Activated CD4-positive, alpha-beta T cell treated with anti-CD3 and anti-CD28 coated beads for 36 hours (primary cell): ENCODE measurements at places on chromosomes 7 and 10.

DNA sequence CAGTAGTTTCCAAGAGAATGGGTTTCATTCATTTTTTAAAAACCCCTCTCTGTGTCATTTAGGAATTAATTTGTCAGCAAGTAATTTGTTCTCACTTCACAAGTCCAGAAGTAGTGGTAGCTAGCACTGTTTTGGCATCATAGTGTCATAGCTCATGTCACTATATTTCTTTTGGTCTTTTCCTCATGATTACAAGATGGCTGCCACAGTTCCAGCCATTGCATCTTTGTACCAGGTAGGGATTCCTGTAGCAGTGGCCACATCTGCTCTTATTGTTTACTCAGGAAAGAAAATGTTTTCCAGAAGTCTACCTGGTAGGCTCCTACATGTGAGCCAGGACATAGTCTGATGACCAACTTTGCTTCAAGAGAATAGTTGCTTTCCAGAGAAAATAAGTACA lies 16.2 kb downstream of the GALNT17 start:
- DNase-seq = no peak

DNA sequence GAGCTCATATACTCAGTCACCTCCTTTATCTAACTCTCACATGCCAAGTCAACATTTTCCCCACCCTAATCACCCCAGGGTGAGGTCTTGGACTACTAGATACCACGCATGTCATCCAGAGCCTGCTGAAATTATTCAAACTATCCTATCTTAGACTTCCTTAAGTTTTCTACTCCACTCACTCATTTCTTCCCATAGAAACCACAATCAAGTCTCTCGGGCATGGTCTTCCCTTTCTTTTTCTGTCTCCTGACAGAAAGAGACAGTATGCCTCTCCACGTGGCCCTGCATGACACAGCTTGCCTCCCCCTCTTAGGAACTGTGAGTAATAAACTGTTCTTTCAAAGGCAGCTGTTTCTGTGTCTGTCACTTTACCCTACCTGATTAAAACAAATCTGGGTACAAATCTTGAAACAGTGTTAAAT lies 29.4 kb downstream of the TAS2R41 start:
- peak; percentile 11 for DNase-seq

DNA sequence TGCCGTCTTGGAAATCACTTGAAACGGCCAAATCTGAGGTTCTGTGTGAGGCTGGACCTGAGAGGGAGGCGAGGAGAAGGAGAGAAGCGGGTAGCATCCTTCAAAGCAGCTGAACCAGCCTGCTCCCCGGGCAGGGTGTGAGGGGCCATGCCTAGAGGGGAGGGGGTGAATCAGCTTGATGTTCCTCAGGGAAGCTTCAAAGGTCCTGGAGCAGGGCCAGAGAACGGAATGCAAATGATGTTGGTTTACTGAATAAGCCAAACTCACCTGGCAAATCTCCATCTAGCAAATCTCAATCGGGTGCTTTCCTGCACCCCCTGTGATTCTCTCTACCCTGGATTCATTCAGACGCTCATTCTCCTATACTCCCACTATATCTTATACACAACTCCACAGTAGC lies 226.9 kb downstream of the WDR11 start:
- no peak for DNase-seq

DNA sequence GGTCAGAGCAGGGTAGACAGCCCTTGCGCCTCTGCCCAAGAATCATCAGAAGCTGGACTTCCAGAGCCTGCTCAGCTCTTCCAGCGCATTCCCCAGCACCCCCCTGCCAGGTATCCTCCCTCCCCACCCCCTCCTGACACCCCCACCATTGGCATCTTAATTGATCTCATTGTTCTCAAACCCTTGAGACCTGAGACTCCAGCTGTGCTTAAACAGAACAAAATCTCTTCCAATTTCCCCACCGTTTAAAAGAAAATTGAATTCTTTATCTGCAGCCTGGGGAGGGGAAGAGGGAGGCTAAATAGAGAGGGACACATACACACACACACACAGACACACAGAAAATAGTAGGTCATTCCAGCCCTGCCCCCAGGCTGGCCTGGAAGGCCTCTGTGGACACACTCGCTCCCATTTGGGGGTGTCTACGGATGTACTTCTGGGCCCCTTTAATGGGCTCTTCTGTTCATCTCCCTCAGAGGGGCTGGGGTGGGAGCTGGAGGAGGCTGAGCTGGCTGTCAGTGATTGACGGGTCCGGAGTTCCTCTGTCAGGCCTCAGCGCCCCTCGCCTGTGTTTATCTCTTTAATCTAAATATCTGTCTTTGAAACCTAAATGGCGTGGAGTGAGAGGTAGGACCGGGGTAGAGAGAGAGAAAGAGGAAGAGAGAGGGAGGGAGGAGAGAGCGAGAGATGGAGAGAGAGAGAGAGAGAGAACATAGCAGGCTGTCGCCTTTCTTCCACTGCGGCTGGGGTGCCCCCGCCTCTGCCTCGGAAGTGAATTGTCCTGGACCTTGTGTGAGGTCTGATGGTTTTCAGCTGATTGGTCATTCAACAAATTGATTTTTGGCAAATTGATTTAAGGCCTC lies 61.7 kb downstream of the C10orf105 start:
- no peak for DNase-seq

DNA sequence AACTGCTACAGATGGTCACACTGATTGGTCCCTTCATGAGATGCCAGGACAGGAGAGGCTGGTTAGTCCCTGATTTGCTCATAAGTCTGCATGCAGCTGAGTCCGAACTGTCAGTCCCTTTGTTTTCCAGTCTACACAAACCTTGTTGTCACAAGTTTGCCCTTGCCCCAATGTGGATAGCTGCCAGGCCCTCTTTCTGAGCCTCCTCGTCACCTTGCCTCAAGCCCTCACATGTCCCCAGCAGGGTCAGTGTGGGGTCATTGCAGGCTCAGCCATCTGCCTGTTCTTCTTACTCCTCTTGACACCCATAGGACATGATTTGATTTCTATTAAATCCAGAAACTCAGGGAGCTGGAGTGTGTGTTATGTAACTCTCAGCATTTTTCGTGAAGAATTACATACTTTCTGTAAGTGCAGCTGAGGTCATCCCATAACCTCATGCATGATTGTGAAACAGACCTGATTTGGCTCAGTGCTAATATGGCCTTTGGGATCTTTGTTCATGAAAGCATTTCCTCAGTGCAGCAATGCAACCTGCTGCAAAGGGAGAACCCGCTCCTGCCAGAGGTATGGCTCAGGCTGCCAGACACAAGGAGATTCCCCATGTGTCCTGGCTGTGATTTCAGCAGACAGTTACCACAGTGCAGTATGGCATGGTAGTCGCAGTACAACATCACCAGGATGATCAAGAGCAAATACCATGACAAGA lies 70.0 kb upstream of the ZMIZ2 start:
- no peak for DNase-seq

DNA sequence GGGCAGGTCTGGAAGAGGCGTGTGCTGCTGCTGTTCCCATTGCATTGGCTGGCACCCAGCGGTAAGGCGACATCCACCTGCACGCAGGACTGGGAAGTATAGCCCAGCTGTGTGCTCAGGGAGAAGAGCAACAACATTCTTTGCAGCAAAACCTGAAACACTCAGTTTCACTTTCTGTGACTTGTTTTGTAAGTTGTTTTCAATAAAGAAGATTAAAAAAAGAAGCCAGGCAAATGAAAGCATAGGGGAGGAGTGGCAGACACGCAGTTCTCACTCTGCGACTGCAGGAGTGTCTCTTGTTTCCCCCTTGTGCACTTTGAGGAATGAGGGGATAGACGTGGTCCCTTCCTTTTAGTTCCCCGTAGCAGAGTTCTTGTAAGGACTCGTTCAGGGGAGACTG lies 5.8 kb downstream of the FBH1 start:
- no peak for DNase-seq

DNA sequence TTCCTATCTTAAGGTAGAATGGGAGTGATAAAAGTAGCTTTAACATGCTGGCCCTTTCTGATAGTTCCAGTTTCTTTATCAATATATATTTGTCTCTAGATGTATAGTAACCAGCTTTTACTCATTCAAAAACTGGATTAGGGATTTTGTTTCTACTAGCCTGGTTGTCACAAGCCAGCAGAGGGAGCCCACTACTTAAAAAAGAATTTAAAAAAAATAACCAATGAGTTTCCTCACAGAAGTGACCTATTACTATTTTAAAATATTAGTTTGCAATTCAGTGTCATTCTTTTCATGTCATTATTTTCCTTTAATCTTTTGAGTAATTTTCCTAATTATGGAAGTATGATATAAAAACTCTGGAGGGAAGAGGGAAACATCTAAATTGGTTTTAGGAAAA lies 142.1 kb downstream of the PHTF2 start:
- peak; percentile 21 for DNase-seq

DNA sequence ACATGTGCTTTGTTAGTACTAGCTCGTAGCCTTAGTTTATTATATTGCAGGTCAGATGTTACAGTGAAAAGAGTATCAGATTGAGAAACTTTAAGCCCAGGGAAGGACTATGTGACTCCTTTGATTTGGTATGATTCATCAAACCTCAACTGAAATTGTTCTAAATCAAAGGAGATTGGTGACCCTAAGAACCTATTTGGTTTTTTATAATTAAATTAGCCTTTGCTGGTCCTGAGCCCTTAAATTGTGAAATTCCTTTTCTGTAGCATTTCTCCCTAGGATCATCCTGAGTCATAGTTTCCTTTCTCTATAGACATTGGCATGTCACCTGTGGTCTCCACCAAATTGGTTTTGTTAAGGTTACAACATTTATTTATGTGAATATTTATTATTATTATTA lies 89.7 kb downstream of the POLR1F start:
- no peak for DNase-seq

- no peak for DNase-seq
Observed at GRCh38 chr7:104772405-104773345, 241.3 kb upstream of the KMT2E start.

GRCh38 chr10:89648074-89648473 lies 3.0 kb upstream of the PANK1 start:
- DNase-seq = no peak

DNA sequence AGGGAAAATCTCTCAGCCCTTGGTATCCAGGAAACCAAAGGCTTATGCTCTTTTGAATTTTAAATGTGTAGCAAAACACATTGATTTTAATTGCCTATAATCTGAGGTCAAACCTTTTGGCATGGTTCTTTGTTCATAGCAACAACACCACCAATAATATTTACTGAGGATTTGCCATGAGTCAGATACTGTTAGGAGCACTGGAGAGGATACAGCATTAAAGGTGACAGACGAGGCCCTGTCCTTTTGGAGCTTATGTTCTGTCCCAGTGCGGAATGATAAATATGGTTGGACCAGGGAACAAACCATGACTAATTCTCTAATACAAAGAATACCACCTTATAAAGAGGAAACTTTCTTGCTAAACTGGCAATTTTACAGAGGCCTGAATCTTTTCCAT lies 176.6 kb downstream of the CTNNA3 start:
- DNase-seq = no peak

DNA sequence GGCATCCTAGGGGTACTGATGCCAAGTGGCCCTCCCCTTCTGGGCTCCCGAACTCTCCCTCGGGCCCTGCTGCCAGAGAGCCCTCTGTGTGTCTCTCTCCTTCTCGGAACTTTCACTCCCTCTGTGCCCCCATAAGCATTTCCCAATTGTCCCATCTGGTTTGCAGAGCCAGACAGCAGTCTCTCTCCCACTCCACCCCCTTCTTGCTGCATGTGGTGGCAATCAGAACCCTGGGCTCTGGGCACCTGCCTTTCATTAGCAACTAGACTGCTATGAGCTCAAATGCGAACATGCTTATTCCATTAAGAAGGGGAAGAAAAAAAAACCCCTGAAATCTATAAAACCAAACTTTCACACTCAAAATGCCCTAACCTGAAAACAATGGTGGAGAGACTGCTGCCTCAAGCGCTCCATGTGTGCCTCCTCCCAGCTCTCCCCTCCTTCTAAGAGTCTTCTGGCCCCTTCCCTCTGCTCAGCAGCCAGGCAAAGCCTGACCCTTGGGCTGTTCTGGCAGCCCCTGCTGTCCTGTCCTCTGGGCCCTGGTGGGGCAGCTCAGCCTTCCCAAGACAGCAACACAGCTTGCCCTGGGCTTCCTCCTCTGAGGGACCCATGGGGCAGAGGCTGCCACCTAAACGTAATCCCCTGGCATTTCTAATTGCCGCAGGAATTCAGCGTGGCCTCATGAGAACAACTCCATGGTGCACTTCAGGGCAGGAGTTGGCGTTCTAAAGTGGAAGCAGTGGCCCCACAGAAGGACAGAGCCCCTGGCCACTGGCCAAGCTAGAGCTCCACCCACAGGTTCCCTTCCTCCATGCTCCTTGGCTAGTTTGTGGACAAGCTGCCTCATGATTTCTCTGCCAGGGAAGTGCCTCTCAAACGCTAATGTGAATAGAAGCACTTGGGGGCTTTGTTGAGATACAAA lies 415.4 kb downstream of the PLXNA4 start:
- no peak for DNase-seq

DNA sequence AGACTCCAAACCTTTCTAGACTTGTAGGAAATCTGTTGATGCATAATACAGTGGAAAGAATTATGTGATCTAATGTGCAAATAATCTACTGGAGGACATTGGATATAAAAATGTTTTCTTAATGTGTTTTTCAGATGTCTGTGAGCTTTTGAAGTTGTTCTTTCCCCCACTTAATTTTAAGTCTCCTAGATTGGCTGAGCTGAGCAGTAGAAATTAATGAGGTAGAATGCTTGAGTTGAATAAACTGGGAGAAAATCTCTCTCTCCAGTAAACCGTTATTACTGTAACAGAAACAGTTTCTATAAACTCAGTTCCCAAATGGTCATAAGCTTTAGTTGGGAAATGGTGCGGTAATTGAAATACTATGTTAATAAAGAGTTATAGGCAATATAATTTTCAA lies 15.7 kb downstream of the CSGALNACT2 start:
- DNase-seq = no peak

DNA sequence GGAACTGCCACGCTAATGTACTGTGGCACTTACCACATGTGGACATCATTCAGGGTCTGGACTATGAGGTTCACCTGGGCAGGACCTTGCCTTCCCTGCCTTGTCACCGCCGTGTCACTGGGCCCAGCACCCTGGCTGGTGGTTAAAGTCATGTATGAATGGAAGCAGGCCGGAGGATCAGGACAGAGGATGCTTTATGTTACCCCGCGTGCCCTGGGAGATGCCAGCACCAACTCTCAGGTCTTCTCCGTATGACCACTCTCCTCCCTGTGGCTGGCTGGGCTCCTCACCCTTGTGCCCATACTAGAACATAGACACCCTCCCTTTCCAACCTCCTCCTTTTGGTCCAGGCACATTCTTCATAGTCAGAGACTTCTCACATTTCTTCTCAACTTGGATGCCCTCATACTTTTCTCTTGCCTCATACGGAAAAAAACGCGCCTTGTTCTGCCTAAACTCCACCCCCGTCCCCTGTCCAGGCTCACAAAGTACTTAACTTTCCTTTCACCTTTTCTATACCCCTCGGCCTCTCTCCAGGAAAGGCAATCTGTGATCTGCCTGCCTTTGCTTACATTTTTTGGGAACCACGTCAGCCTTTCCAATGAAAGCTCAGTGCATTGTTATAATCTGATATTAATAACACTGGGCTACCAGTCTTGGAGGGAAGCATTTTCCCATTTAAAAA lies 240.0 kb downstream of the TEX36 start:
- no peak for DNase-seq

GRCh38 chr7:119281181-119281846 lies 991.7 kb upstream of the KCND2 start:
- DNase-seq = no peak

GRCh38 chr7:137953665-137954470 lies 48.0 kb downstream of the CREB3L2 start:
- DNase-seq = no peak
